ENCODE measurements at places on chromosomes 12 and 14. TPM values are rescaled to one million over a fixed set of nuclear protein-coding genes. Genes with fewer than 3 reads are reported as not detected.

DACT1 gene
- polyA plus RNA-seq: not detected

DNA sequence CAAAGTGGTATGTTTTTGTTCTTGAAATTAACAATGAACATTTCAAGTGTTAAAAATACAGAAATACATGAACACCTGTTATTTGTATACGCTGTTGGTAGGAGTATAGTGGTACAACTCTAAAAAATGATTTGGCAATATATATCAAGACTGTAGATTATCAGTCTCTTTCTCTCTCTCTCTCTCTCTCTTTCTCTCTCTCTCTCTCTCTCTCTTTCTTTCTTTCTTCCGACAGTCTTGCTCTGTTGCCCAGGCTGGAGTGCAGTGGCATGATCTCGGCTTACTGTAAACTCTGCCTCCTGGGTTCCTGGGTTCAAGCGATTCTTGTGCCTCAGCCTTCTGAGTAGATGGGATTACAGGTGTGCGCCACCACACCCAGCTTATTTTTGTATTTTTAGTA lies 12.6 kb downstream of the HEBP1 start:
- H3K4me1 ChIP-seq: no peaks in the 10 kb centered on the region
- no peak for DNase-seq

TMEM132C gene
- polyA plus RNA-seq: 0.24 TPM

DNA sequence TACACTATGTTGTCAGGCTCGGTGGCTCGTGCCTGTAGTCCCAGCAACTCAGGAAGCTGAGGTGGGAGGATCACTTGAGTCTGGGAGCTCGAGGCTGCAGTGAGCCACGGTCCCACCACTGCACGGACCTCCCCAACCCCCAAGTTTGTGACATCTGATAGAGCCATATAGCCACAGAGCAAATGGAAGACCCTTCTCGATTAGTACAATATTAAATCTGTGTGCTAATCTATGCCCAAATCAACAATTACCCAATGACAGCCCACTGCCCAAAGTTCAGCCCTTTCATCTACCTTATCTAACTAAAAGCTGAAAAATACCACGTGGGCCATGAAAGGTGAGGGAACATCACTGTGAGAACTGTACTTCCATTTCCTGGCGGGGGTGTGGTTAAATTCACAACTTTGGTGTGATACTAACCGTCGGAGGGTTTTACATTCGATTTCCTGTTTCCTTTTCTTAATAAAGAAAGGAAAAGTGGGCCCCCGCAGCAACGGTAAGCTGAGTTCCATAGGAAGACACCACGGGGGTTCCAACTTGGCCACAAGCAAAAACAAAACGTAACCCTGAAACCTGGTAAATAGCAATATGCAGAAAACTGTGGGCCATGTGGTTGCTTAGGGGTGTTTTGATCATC lies 31.2 kb upstream of the FOS start:
- H3K27ac ChIP-seq: peak overlapping the region; percentile 99
- peaks cover 64% of the 10 kb centered on the region for H3K4me1 ChIP-seq

KLRC3 gene
- polyA plus RNA-seq: 28.4 TPM

GRCh38 chr12:19031032-19031431 lies 98.5 kb upstream of the PLEKHA5 start:
- no peaks in the 10 kb centered on the region for H3K4me1 ChIP-seq

DNA sequence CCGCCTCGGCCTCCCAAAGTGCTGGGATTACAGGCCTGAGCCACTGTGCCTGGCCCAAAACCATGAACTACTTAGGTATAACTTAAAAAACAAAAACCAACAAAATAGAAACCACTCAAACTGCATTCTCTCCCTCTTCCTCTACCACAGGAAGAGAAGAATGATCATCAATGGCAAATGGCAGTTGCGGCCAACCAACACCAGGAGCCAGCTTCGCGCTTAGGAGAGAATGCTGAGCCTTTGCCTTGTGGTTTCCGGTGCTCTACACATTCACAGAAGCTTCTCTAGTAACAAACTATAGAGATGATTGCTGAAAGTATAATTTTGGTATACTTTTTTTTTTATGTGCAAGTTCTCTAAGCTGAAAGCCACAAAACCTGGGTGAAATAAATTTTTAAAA lies 17.1 kb downstream of the CATSPERB start:
- peaks cover 4% of the 10 kb centered on the region for H3K36me3 ChIP-seq
- peak; percentile 46 for DNase-seq
- no peak overlapping the region for H3K27ac ChIP-seq
- H3K27me3 ChIP-seq: peaks cover 3% of the 10 kb centered on the region

- no peak overlapping the region for H3K27ac ChIP-seq
- H3K27me3 ChIP-seq: peaks cover 7% of the 10 kb centered on the region
- no peak overlapping the region for H3K4me3 ChIP-seq
- no peaks in the 10 kb centered on the region for H3K36me3 ChIP-seq
- no peaks in the 10 kb centered on the region for H3K4me1 ChIP-seq
Measured at GRCh38 chr14:94977016-94977415, 180.3 kb downstream of the DICER1 start.

Data from immature natural killer cell (primary cell).